ENCODE measurements at places on chromosomes 1 and 21. TPM values are rescaled to one million over a fixed set of nuclear protein-coding genes. Genes with fewer than 3 reads are reported as not detected.

The NCMAP gene
- total RNA-seq, result not detected

The PRUNE1 gene
- 14.3 TPM for total RNA-seq

The FRRS1 gene
- 23.8 TPM for total RNA-seq

The TFF1 gene
- total RNA-seq, result not detected

GRCh38 chr1:100382657-100383056 lies 30.4 kb downstream of the CDC14A start:
- no peak for DNase-seq

DNA sequence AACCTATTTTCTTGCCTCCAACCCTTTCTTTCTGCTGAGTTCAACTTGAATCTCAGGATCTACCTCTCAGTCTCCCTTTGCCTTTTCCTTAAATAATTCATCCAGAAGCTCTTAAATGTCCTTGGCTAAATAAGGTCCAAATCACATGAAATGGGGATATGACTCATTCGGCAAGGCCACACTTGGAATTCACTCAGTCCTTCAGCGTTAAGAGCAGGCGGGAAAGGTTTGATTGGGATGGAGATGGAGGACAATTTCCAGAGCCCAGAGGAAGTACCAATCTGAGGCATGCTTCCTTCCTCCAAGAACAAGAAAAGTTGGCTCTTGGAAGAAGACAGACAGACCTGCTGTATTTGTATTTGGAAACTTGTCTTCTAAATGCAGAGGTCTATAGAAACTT lies 128.5 kb downstream of the PROX1 start:
- DNase-seq, result no peak

DNA sequence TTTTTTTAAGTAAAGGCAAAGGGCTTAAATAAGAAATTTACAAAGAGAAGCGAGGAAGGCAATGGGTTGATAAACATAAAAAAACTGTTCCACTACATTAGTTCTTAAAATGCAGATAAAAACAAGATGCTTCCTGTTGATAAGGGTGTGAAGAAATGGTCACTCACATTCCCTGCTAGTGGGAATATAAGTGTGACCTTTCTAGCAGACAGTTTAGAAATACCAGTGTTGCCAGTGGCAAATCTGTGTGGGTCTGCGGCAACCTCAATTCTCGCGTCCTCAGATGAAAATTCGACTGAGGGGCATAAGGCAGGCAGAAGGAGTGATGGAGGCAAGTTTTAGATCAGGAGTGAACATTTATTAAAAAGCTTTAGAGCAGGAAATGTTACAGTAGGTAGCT lies 151.1 kb downstream of the NTNG1 start:
- DNase-seq, result no peak

- DNase-seq, result no peak
Measured at GRCh38 chr1:9850442-9851162, 26.8 kb upstream of the CLSTN1 start.

DNA sequence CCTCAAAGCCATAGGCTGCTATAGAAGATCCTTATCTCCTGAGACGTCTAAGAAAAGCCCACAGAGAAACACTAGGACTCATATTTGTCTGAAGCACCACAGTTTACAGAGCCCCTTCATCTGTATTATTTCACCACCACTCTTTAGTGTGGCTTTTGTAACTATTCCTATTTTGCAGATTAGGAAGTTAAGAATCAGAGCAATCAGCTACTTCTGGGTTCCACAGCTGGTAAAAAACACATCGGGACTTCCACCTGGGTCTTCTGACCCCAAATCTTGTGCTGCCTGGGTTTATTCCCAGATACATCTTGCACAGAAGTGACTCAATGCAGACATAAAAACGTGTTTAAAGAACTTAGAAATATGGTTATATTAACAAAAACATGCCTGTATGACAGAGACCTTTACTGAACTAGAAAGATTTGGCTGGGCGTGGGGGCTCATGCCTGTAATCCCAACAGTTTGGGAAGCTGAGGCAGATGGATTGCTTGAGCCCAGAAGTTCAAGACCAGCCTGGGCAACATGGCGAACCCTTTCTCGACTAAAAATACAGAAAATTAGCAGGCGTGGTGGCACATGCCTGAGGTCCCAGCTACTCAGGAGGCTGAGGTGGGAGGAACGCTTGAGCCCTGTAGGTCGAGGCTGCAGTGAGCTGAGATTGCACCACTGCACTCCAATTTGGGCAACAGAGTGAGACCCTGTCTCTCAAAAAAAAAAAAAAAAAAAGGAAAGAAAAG lies 40.9 kb downstream of the ELK4 start:
- DNase-seq, result peak; percentile 6

Data from uterus (tissue), 4 donors.